ENCODE measurements at places on chromosomes 1 and 21.

- no peak for DNase-seq
Observed at GRCh38 chr1:156845953-156846545, 12.9 kb downstream of the INSRR start.

GRCh38 chr1:116242741-116243140, 130.3 kb upstream of the ATP1A1 start:
- no peak for DNase-seq

GRCh38 chr1:181499825-181500224, 16.5 kb downstream of the CACNA1E start:
- DNase-seq, result no peak

GRCh38 chr1:230286166-230286889, 139.8 kb downstream of the PGBD5 start:
- no peak for DNase-seq

GRCh38 chr1:239428120-239428710, 41.8 kb downstream of the CHRM3 start:
- DNase-seq, result no peak

DNA sequence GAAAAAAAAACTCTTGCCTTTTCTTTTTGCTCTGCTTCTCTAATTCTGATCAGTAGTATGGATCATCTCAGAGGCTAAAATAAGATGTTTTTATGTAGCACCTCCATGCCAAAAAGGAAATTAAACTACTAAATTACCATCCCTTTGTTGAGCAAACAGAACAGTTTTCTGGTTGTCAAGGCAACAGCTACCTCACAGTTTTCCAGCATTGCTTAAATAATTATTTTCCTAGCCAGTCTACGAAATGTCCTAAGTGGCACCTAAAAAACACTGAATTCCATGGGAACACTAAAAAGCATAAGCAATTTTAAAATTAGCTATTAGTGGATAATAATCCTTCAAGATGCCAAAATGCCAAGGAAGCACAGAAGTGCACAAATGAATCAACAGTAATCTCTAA, 61.7 kb downstream of the ARID4B start:
- no peak for DNase-seq

GRCh38 chr1:228096416-228097332, 6.5 kb downstream of the C1orf35 start:
- no peak for DNase-seq

DNA sequence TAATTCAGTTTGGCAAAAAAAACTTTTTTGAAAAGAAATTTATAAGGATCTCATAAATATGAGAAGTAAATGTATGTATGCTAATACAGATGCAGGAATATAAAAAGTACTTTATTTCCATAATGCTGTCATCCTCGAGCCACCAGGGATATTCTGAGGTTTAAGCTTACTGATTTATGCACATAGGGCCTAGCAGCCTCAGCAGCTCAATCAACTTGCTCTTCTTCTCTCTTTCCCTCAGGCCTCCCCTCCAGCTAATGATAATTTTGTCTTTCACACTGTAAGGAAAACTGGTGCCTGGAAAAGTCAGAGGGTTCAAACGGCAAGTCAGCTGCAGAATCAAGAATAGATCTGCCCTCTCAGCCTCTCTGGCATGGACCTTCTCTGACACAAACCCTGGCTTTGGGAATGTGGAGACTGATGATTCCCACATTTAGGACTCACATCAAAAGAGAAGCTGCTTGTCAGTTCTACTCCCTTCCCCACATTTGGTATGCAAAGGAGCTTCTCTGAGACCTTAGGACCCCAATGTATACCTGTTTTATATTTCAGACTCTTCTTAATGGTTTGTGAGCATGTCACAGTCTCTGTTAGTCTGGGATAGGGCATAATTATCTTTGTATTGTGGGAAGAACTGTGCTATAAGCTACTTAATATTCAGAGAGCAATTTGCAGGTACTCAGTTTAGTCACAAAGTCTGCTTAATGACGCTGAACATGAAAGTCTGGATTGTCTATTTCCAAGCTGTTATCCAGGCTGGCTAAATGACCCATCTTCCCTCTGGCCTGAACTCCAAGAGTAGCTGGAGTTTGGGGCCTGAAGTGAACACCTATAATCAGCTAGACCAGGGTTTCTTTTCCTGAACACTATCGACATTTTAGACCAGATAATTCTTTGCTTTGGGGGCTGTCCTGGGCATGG, 52.1 kb upstream of the DIPK1A start:
- no peak for DNase-seq

DNA sequence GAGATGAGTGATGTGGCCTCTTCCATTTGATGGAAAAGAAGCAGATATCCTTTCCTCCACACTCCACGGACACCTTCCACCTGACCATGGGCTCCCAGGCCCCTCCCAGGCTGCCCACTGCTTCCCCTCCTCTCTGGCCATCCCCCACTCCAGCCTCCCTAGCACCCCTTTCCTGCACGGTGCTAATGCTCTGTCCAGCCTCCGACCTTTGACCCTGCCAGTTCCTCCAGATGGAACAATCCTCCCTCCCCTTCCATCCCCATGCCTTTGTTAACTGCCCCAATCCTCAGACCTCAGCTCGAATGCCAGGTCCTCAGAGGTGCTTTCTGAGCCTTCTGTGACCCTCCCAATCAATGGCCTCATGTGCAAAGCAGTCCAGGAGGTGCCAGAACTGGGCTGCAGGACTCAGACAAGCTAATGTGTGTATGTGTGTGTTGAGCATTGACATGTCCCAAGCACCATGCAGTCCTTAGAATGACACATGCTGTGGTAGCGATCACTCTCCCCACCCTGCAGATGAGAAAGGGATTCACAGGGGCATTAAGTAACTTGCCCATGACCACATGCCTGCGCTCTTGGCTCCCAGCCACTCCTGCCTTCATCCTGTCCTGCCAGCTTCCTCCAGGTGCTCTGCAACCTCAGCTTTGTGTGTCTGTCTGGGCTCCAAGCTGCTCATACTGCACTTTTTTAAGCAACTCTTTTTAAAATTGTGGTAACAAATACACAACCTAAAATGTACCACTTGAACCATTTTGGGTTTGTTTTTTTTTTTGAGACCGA, 63.5 kb upstream of the EDN2 start:
- no peak for DNase-seq

Measured in hepatic stellate cell (primary cell).